ENCODE measurements at places on chromosomes 3 and 15.

- no peak for DNase-seq
These were observed 89.2 kb upstream of the SNRK start for GRCh38 chr3:43197181-43197580.

DNA sequence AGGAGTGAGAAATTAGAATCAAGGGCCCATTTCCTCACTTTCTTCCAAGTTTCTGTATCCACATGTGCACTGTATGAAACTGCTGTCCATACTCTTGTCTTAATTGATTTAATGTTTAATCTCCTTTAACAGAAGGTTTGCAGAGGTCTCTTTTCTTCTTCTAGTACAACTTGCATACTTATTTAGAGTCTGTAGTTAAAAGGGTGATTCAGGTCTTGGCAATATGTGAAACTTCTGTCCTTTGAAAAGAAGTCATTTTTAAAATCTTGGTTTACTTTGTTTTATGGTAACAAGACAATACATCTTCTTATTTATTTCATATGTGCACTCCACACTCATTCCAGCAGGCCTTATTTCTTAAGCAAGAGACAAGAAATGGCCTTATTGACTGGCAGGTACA is 25.8 kb downstream of the TMEM45A start:
- DNase-seq: no peak

- DNase-seq: no peak
These were observed 234.3 kb upstream of the IGF1R start for GRCh38 chr15:98413933-98414546.

- no peak for DNase-seq
These were observed 100.1 kb upstream of the PROK2 start for GRCh38 chr3:71885006-71885405.

- DNase-seq: peak; percentile 45
These were observed 12.3 kb upstream of the PCSK6 start for GRCh38 chr15:101501703-101502373.

DNA sequence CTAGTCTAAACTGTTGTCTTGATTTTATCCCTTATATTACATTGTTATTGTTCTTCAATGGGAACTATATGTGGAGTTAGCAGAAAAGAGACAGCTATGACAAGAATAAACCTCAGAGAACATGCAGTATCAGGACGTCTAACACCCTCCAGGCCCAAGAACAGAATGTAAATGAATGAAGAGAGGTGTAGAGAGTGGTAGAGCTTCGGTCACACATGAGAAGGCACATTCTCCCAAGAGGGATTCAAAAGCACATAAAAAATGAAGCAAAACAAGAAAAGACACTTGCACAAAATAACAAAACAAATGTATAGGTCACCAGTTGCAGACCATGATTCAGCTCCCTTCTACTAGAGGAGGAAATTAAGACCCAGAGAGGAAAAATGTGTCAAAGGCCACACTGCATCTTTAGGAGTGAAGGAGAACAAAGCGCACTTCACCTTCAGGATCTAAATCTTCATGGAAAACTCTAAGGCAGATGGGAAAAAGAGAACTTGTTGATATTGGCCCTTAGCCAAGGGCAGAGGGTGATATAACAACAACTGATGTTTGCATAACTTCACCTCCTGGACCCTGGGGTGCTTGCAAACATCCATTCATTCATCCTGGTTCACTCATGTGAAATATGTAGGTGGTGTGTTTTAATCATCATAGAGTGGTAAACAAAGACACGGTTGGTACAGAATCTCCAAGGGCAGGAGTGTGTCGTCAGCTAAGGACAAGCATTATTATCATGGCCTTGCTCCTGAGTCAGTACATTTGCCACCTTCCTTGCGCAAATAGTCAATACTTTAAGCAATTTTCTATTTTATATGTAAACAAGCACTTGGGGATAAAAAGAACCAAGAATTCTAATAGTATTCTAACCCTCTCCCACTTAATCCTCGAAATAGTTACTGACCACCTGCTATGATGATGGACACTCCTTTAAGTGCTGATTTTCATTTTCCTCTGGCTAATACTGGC is 8.8 kb downstream of the NEK10 start:
- DNase-seq: no peak

DNA sequence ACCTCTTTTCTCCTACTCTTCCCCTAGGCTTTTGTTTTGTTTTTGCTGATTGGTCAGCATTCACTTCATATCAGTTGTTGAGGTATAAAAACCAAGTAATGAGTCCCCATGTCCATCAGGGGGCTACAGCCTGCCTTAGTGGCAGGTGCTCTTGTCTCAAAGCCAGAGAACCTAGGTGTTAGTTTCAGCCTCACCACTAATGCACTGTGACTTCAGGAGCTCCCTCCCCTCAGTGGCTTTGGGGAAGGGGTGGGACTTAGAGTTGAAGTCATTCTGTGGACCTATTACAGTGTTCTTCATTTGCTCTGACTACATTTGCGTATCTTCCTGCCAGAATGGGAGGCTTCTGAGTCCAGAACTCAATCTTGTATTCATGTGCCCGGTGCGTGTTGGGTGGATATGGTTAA is 41.6 kb downstream of the NR2C2 start:
- DNase-seq: peak; percentile 28
